T-helper 17 cell (primary cell): ENCODE measurements at places on chromosomes 12 and 14.

- peaks cover 3% of the 10 kb centered on the region for H3K36me3 ChIP-seq
- H3K27ac ChIP-seq, result no peak overlapping the region
- no peaks in the 10 kb centered on the region for H3K27me3 ChIP-seq
- DNase-seq, result no peak
- no peak overlapping the region for H3K4me3 ChIP-seq
Measured at GRCh38 chr12:12779529-12779928, 5.9 kb upstream of the APOLD1 start.

DNA sequence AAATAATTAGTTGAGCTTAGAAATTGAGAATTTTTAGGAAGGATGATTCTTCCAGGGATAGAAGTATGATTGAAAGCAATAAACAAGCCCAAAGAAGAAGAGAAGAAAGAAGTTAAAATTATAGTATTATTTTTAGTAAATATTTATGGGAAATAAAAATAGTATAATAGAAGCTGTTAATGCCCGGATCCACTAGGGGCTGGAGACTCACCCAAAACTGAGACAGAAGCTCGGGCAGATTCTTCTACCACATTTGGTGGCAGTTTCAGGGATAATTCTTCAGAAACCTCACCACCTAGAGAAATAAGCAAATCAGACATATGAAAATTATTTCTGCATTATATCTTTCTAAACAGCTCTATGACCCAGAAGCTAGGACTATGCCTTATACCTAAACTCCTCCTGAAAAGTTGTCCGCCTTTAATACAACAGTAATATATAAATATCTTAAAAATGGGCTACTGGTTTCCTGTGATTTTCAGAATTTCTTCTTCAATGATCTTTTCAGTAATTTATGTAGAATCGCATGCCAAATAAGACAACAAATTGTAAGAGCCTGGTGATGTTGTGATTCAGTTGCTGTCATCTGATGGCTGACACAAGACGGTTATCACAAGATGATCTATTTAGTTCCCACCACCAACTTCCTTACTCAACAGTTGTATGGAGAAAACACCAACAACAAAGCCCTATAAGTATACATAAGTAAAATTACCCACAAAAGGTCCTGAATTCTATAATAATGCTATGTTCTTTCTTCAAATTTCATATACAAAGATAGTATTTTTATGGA is 35.6 kb downstream of the A2M start:
- peaks cover 5% of the 10 kb centered on the region for H3K36me3 ChIP-seq
- H3K27me3 ChIP-seq, result no peaks in the 10 kb centered on the region
- H3K27ac ChIP-seq, result no peak overlapping the region
- no peak overlapping the region for H3K4me3 ChIP-seq

DNA sequence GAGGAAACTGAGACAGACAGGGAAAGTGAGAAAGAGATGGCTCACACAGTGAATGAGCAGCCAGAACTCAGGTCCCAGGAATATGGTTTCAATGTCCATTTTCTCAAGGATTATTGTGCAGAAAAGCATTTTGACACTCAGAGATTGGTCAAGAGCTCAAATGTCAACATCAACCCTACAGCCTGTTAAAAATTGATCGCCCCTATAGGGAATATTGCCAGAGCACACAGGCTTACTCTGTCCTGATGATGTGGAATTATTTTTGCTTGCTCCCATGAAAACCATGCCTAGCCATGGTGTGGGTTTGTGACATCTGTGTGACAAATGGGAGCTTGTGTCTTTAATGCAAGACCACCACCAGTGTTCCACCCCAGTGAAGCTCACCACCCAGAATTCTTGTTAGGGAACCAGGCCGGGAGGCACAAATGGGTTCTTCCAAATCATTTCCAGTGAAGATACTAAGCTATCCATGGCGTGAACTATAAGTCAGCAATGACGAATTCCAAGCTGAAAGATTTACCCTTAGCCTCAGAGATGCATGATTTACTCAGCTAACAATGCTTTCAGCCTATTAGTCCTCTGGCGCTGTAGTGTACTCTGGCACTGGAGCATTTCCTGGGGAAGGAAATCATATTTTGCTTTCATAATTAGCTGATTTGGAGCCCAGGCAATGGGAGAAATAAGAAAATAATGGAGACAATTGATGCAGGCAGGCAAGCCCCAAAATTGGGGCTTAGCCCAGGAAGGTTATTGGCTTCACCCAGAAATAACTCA is 1188.2 kb upstream of the TMEM132C start:
- H3K36me3 ChIP-seq, result peaks cover 2% of the 10 kb centered on the region
- no peak overlapping the region for H3K4me3 ChIP-seq
- H3K27me3 ChIP-seq, result peaks cover 18% of the 10 kb centered on the region
- H3K4me1 ChIP-seq, result peaks cover 4% of the 10 kb centered on the region
- no peak for DNase-seq
- H3K27ac ChIP-seq, result no peak overlapping the region

DNA sequence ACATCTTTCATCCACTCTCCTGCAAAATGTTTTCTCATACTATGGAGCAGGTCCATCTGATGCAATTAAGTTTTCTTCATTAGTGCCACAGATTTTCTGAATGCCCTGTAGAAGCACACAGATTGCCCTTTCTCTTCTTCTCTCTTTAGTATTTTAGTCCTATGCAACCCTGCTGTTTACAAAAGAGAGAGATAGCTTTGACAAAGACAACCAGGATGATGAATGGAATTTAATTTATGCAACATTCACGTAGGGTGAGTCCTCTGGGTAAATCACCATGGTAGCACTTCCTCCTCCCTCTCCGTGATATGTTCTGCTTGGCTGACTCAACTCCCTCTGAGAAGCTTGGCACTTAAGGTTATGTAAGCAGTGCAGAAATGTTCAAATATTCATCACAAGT is 400.9 kb upstream of the PDE3A start:
- no peak overlapping the region for H3K4me3 ChIP-seq
- DNase-seq, result no peak
- no peaks in the 10 kb centered on the region for H3K27me3 ChIP-seq
- H3K36me3 ChIP-seq, result no peaks in the 10 kb centered on the region
- H3K27ac ChIP-seq, result no peak overlapping the region

DNA sequence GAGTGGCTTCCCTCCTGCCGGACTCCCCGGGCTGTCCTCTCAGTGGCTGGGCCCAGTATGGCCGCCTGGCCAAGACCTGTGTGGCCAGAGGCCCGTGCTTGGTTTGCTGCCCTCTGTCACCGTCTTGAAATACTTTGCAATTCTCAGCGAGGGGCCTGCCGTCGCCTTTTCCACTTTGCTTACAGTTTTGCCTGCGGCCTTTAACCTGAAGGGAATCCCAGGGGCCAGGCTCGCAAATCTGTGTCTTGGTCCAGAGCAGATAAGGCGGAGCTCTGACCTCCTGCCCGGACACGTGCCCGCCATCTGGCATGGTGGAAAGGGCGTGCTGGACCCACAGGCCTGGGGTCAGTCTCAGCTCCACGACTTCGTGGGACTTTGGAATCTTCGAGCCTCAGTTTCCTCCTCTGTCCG is 10.9 kb upstream of the AMN start:
- H3K4me1 ChIP-seq, result peaks cover 4% of the 10 kb centered on the region
- H3K27ac ChIP-seq, result no peak overlapping the region
- no peaks in the 10 kb centered on the region for H3K27me3 ChIP-seq
- no peak overlapping the region for H3K4me3 ChIP-seq

GRCh38 chr14:97033556-97034081 is 236.4 kb downstream of the VRK1 start:
- no peak for DNase-seq
- peaks cover 51% of the 10 kb centered on the region for H3K27me3 ChIP-seq
- peaks cover 9% of the 10 kb centered on the region for H3K4me1 ChIP-seq
- H3K4me3 ChIP-seq, result peak overlapping the region; percentile 72

DNA sequence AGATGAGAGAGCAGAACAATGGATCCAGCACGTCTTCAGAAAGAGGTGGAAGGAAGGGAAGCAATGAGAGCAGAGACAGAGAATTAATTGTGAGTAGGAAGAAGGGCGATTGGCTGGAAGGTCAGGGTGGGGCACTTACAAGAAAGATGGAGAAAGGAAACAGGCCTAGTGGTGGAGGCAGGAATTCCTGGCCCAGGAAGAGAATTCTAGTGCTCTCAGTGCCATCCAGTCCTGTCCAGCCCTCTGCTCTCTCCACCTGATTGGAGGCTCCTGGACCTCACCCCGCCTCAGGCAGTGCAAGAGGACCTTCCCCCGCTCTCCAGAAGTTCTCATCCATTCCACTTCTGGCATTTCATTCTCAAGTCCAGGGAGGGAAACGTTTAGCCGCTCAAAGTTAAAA is 43.0 kb downstream of the NGB start:
- no peak for DNase-seq
- H3K4me1 ChIP-seq, result no peaks in the 10 kb centered on the region
- H3K36me3 ChIP-seq, result no peaks in the 10 kb centered on the region
- H3K4me3 ChIP-seq, result no peak overlapping the region

DNA sequence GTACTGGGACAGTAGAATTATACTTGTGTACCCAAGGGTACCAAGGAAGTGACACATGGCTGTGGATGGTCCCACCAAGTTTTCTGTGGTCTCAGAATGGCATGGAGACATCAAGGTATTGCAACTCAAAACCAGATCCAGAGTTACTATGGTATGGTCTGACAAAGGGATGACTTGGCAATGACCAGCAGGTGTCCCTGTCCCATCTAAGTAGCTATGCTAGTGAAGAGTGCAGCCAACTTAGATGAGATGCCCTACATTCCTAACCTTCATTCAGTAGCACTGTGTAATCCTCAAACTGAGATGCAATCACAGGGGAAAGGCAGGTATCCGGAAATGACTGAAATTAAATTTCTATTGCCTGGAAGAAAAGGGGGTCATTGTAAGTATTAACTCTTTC is 188.7 kb upstream of the TMEM260 start:
- no peak overlapping the region for H3K4me3 ChIP-seq
- no peaks in the 10 kb centered on the region for H3K4me1 ChIP-seq
- no peaks in the 10 kb centered on the region for H3K27me3 ChIP-seq
- no peaks in the 10 kb centered on the region for H3K36me3 ChIP-seq

GRCh38 chr14:50063876-50064420 is 52.4 kb downstream of the VCPKMT start:
- no peaks in the 10 kb centered on the region for H3K27me3 ChIP-seq
- H3K4me1 ChIP-seq, result peaks cover 57% of the 10 kb centered on the region
- peak overlapping the region; percentile 100 for H3K27ac ChIP-seq
- H3K36me3 ChIP-seq, result peaks cover 2% of the 10 kb centered on the region
- H3K4me3 ChIP-seq, result no peak overlapping the region

- H3K4me1 ChIP-seq, result peaks cover 12% of the 10 kb centered on the region
- H3K27me3 ChIP-seq, result no peaks in the 10 kb centered on the region
- no peak for DNase-seq
- H3K4me3 ChIP-seq, result no peak overlapping the region
Measured at GRCh38 chr12:124531281-124531745, 36.1 kb downstream of the NCOR2 start.

DNA sequence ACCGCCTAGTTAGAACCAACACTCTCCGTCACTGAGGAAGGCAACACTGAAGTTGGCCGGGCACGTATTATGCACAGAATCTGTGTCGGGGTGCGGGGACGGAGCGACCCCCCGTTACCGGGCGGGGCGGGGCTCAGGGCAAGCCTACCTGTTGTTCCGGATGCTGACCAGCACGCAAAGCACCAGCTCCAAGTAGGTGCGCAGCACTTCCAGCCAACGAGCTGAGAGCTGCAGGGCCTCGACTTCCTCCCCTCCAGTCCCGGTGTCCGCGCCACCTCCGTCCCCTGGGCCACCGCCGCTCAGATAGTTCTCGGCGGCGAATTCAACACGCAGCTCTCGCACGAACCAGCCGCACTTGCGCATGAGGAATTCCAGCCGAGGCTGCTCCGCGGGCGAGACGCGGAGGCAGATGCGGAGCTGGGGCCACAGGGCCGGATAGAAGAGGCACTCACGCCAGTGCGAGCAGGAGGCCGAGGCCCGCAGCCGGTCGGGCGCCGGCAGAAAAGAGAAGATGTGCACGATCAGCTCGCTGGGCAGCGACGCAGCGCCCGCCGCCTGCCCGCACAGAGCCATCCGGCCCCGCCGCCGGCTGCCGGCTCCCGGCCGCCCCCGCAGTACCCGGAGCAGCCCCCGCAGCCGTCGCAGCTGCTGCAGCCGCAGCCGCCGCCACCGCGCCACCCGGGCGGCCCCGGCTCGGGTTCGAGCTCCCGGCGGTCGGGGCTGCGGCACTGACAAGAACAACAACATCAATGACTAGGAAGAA is 636 bp downstream of the FBXO33 start:
- DNase-seq, result peak; percentile 31
- peaks cover 2% of the 10 kb centered on the region for H3K36me3 ChIP-seq
- H3K27me3 ChIP-seq, result no peaks in the 10 kb centered on the region
